H7 (cell line): ENCODE measurements at places on chromosomes 7 and 10.

GRCh38 chr7:124027236-124027635 is 5.6 kb downstream of the TMEM229A start:
- no peak for DNase-seq

- DNase-seq: no peak
Observed at GRCh38 chr10:45253183-45253914, 62.1 kb downstream of the OR13A1 start.

GRCh38 chr10:60280475-60280874 is 109.2 kb downstream of the ANK3 start:
- no peak for DNase-seq

DNA sequence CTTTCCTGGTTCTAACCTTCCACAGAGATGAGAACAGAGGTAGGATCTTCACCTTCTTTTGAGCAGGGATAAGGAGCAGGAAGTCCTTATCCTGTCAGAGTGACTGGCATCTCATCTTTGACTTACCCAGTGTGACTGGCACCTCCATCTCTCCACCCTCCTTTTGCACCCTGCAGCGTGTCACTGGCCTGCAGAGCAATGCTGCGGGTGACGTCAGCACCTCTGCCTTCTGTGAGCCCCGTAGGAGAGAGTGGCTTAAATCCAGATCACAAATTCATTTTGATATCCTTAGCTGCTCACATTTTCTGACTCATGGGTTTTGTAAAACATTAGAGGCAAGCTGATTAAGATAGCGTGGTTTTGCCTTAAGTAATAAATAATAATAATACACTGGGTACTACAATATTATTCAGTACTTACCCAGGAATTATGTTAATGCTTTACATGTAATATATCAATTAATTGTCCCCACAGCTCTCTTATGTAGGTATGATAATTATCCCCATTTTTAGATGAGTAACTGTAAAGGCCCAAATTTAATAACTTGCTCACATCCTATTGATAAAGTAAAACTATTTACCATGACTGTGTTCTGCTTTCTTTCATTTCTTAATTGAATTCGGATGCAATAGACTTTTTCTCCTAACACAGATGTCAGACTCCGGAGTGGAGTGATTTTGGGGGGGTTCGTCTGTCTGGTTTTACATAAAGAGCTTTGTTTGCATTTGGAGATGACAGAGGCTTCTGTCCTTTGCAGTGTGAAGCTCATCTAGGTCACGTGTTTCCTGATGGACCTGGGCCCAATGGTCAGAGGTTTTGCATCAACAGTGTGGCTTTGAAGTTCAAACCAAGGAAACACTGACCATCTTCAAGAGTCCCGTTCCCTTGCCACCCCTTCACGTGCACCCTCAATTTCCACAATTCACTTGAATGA is 24.9 kb downstream of the MSRB2 start:
- no peak for DNase-seq

DNA sequence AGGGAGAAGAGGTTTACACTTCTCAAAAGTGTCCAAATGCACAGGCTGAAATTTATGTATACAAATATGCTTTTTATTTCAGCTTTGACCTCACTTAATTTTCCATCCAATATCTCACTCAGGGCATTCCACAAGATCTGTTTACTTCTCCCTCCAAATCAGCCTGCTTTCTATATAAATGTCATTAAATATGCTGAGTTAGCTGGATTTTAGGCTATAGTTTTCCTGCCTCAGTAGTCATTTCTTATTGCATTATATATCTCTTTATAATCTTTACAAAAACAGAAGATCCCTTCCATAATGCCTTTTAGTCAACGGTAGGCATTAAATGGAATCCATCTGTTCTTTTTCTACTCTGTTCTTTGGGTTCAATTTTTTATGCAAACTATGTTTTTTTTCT is 71.7 kb upstream of the KCND2 start:
- no peak for DNase-seq
